RCC 7860 (cell line): ENCODE measurements at places on chromosomes 6 and 20.

- no peak for DNase-seq
Observed at GRCh38 chr20:59145247-59145923, 18.2 kb upstream of the ZNF831 start.

DNA sequence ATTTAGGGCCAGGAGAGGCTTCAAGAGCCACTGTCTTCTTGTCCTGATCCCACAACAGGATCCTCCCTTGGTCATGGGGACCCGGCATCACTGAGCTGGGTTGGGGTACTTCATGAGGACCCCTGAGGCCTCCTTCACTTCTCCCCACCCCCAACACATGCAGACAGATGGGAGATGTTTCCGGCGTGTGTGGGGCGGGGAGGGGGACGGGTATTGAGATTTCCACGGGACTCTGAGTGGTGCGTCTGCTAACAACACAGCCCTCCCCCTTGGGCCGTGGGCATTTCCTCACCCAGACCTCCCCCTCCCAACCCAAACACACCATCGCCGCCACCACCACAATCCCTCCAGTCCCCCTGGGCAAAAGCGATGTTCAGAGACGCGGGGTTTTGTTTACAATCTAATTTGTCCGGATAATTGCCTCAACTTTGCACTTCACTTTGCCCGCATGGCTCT is 906 bp upstream of the FOXP4 start:
- DNase-seq, result no peak

- no peak for DNase-seq
Observed at GRCh38 chr6:163929538-163929937, 515.0 kb downstream of the QKI start.

- no peak for DNase-seq
Observed at GRCh38 chr6:131167773-131168172, 32.5 kb downstream of the AKAP7 start.

GRCh38 chr6:147936703-147937470 is 405.8 kb upstream of the SASH1 start:
- peak; percentile 25 for DNase-seq

DNA sequence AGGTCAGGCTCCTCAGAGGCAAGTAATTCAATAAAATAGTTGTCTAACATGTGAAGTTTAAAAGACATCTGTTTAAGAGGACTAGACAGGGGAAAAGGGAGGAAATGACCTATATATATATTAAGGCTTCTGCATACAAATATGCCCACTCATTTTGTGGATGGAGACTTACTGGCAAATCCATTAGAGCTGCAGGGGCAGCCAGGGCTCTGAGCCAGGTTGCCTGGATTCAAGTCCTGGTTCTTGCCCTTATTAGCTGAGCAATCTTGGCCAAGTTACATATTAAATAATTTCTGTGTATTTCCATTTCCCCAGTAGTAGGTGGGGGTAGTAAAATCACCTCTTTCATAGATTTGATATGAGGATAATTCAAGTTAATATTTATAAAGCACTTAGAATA is 287.0 kb upstream of the RIMS1 start:
- DNase-seq, result no peak

DNA sequence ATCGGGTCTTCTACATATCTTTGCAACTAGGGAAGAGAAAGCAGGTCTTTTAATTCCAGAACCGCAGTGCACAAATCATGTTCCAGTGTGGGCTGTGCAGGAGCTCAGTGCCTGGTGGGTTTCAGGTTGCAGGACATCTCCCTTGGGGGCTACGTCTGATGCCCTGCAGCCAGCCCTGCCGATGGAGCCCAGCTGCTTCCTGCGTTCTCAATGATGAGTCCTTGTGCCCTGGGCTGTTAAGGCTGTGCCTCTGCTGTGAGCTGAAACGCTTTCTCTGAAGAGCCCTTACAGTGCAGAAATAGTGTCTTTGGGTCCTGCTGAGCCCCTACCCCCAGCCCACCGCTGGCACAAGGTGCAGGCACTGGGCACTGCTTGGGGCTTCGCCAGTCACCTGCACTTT is 192.9 kb downstream of the SYNDIG1 start:
- no peak for DNase-seq

DNA sequence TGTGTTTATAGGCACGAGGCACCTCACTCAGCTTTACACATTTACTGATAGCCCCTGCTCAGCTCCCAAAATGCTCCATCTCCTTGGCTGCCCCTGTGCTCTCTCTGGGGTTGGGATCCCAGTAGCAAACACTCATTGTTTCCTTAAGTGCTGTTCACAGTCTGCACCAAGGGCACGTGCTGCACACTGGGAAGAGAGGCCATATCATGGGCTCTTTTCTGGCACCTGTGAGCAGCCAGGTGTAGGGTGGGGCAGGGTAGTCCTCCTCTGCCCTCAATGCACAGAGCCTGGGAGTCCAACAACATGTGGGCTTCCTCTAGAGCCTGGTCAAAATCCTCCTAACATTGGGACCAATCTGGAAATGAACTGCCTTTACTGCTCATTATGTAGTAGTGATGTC is 67.9 kb downstream of the BANF2 start:
- DNase-seq, result no peak

DNA sequence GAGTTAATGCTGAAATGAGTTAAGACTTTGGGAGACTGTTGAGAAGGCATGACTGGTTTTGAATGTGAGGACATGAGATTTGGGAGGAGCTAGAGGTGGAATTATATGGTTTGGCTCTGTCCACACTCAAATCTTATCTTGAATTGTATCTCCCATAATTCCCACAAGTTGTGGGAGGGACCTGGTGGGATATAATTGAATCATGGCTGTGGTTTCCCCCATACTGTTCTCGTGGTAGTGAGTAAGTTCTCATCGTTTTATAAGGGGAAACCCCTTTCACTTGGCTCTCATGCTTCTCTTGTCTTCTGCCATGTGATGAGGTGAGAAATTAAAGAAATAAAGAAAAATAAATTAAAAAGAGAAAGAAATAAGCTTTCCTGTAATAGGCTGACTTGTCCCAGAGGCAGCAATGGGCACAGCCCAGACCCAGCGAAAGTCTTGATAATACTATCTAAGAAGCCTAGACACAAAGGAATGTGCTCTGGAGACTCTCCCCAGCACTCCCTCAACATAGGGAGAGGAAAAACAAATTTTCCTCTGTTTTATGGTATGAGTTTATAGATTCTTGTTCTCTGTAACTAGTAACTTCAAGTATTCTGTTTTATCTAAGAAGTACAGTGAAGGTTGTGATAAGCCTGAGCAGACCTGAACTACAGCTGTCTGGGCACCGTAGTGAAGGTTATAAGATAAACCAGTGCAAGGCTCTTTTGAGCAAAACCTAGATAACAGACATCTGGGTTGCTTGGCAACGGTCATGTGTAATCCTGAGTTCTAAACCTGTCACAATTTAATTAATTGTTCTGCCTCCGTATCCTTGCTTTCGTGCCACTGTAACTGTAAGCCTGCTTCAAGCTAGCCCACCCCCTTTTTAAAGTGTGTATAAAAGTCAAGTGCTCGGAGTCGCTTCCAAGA is 88.9 kb upstream of the ECI2 start:
- peak; percentile 53 for DNase-seq

DNA sequence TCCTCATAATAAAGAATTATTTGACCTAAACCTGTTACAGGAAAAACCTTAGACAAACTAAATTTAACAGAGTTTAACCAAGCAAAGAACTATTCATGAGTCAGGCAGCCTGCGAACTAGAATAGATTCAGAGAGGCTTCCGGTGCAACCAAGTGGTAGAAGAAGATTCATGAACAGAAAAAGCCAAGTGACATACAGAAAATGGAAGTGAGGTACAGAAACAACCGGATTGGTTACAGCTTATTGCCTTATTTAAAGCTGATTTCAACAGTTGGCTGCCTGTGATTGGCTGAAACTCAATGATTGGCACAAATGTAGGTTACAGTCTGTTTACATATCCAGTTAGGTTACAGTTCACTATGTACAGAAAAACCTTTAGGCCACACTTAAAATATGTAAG is 10.1 kb downstream of the PPP1R3G start:
- DNase-seq, result peak; percentile 56

DNA sequence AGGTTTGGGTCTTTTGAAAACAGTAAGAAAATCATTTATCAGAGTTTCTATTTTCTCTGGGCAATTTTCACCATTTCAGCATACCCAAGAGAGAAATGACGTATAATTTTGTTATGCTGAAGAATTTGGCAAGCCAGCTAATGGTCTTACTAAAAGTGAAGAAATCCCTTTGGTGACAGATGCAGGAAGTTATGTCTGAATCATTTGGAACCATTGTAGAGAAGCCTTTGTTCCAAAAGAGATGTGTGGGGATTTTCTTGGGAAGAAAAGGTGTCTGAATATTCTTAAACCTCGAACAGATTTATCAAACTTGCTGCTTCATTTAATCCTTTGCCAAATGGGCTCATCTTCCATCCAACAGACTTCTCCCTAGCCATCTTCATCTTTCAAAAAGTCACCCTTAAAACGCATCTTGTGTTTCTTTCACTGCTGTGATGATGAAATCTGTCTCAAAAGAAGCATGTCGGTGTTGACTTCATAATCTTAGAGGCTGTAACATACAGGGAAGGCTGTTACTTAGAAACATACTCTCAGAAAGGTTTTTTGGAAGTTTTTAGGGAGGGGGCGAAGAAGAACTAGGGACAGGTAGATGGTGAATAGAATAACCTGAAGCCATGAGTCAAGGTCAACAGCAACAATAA is 39.5 kb downstream of the CITED2 start:
- DNase-seq, result no peak

DNA sequence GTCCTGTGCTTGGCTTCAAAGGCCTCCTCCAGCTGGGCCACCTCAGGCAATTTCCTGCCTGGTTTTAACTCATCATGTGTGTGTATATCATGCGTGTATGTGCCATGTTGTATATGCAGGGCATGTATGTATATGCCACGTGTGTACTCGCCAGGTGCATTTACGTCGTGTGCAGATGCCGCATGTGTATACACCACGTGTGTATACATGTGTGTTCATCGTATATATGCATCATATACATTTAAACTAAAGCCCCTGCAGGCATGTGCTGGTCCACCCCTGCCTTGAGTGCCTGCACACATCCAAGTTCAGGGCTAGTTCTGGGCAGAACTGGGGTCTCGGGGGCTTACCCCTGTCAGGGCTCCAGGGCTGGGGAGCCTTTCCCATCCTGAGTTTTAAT is 54.0 kb upstream of the SMOC2 start:
- DNase-seq, result no peak

GRCh38 chr6:43058531-43058930 is 703 bp downstream of the MRPL2 start:
- no peak for DNase-seq

DNA sequence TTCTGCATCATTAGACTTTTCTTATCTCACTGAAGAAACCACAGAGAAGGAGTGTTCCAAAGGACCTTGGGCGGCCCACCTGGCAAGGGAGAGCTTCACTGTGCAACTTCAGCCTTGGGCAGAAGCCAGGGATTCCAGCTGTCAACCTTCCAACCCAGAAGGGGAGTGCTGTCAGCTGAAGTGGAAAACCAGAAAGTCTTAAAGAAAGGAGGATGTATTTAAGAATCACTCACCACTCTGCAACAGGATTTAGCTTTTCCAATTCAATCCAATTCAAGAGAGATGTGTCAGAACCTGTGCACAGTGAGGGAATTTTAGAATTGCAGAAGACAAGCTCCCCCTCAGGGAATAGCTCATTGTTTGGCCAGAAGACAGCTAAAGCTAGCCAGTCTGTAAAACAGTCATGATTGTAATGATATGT is 553.7 kb downstream of the CD83 start:
- peak; percentile 74 for DNase-seq

DNA sequence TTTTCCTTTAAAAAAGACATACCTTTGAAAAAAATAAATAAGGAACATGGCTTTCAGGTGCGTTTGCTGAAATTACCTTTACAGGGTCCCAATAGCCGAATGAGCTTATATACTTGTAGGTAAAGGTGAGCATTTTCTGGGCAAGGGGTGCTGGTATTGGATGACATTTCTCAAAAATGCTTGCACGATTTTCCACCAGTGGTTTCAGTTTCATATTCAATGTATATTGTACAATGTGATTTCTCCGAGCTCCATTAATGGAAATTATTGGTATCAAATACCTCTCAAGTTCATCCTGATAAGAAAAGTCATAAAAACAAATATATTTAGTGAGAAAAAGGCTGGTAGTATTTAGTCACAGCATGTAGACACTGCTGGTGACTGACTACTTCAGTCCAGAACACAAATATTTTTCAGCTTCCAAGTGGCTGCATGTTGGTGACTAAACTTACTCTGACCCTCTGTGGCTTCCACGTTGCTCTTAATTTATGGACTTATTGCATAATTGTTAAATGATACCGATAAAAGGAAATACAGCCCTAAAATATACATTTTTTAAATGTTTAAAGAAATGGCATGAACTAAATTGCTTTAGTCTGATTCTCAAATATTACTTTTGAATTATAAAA is 32.9 kb upstream of the ZBTB24 start:
- no peak for DNase-seq

GRCh38 chr20:41800040-41800439 is 181.9 kb upstream of the CHD6 start:
- DNase-seq, result no peak

DNA sequence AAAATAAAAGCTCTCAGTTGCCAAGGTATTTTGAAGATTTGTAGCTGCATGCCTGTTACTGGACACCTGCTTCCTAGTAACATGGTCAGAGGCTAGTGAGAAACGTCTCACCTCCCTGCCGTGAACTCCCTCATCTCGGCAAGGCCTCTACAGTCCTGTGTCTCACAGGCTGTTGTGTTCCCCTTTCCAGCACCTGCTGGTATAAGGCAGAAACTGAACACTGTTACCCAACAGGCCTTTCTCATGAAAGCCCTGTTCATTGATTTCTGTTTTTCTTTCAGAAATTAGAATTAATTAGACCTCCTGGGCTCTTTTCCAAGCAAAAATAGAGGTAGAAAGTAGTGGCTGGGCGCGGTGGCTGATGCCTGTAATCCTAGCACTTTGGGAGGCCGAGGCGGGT is 17.6 kb upstream of the SRSF3 start:
- DNase-seq, result no peak

GRCh38 chr20:64047968-64048401 is 1.5 kb downstream of the SOX18 start:
- DNase-seq, result no peak

GRCh38 chr6:33771146-33772081 is 17.5 kb downstream of the LEMD2 start:
- peak; percentile 69 for DNase-seq

- DNase-seq, result no peak
Observed at GRCh38 chr6:169559592-169559991, 142.2 kb downstream of the WDR27 start.

DNA sequence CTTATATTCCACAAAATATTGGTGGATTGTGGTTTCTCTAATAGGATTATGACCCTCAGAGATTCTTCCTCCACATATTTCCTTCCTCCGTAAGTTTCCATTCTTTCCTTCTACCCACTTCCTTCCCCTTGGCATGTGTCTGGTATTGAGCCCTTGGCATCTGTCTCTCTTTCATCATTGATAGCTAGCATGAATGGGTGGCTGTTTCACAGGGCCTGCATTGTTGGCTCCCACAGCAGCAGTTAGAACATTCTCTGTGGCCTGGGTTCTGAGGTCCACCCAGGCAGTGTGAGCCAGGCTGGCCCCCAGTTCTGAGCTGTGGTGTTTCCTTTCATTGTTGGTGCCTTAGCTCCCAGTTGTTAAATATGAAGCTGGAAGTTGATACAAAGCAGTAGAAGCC is 125.3 kb downstream of the ANKS1A start:
- no peak for DNase-seq
